Activated CD4-positive, alpha-beta memory T cell treated with anti-CD3 and anti-CD28 coated beads, Interleukin-2, amount 10 ng/mL, durations not matched to agents 7 days and 5 days (primary cell): ENCODE measurements at places on chromosomes 6 and 20.

DNA sequence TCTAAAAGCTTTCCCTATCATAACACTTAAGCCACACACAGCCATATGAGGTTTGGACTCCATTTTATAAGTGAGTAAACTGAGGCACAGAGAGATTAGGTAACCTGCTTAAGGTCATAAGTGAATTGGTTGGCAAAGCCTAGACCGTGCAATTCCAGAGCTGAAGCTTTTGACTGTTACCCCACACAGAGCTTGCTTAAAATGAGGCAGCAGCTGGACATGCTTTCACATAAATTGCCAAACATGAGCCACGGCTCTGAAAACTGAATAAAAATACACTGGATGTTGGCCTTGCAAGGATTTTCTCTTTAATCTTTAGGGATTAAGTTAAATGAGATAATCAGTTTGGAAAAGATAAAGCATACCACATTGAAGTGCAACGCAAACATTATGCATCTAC is 2.5 kb downstream of the RIPOR2 start:
- no peak for DNase-seq

DNA sequence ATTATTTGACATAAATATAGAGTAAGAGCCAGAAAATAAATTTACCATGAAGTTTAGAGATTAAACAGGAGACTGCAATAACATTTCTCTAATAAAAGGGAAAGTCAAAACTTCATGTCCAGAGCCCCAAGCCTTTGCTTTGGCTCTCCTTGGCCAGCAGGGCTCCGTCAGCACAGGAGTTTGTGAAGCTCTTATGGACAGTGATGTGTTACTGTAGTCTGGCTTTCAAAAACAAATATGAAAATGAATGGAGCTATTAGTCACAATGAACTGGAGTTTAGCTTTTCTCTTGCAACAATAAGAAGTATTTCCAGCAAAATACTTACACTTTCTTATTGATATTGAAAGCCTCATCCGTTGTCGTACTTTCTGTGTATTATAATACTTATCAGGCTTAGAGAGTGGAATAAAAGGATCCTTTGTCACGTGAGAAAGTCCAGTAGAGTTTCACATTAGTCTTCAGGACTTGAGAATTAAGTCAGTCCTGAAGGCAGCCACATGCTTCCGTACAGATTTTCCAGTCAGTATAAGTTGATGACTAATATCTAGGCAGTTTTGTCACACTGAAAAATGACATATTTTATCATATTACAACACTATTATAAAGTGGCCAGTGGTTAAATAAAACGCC is 117.0 kb upstream of the PRL start:
- DNase-seq: no peak

- peak; percentile 60 for DNase-seq
Measured at GRCh38 chr6:85354761-85355618, 94.9 kb upstream of the NT5E start.

DNA sequence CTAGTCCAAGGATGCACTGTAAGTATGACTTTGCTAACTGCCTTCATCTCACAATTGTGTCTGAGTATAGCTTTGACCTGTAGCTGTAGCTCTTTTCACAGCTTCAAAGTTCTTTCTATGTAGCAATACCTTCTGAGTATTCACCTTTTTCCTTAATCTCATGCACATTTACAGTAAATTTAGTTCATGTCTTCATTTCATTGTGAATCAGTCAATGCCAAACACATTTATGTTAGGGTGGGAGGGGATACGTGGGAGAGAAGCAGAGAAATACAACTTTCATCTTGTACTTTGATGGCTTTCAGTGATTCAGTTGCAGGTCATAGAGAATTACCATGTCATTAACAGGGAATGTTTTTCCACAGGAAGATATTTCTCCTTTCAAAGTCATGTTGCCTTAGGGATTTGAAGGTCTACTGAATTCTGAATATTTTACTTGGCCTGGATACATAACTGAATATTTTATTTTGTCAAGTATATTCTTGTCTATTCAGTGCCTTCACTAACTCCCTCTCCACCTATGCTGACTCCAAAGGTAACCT is 119.2 kb downstream of the TINAG start:
- no peak for DNase-seq

GRCh38 chr20:36092398-36093024 is 62.0 kb upstream of the EPB41L1 start:
- no peak for DNase-seq

- DNase-seq: no peak
Measured at GRCh38 chr6:131225127-131225526, 89.9 kb downstream of the AKAP7 start.

DNA sequence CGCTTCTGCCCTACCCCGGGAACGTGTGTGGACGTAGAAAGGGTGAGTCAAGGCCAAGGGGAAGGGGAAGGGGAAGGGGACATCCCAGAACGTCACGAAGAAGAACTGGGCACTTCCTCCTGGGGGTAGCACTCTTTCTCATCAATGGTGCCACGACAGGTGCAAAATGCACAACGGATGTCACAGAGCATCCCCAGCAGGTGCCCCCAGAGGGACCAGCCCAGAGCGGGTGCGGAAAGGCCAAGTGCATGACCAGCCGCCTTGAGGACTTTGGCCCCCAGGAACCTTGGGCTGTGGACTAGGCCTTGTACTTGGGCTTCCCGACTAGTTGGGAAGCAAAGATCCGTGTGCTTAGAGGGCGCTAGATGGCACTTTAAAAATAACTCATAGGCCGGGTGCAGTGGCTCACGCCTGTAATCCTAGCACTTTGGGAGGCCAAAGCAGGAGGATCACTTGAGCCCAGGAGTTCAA is 12.1 kb upstream of the SRC start:
- no peak for DNase-seq

GRCh38 chr6:137736048-137736818 is 130.8 kb upstream of the TNFAIP3 start:
- peak; percentile 28 for DNase-seq

DNA sequence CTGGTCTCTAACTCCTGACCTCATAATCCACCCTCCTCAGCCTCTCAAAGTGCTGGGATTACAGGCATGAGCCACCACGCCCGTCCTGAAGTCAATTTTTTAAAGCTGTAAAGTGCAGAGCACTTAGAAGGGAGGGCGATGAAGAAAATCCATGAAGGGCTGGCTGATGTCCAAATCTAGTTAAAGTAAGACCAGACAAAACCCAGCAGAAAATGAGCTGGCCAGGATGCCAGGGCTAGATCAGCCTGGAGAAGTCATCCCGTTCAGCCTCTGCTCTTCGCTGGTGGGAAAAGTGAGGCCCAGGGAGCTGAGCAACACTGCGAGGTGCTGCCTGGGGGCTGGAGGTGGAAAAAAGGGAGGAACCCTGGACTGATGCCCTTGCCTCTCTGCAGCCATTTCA is 3.1 kb downstream of the BPIFB4 start:
- no peak for DNase-seq

- peak; percentile 85 for DNase-seq
Measured at GRCh38 chr6:24949020-24949569, 13.3 kb upstream of the RIPOR2 start.

DNA sequence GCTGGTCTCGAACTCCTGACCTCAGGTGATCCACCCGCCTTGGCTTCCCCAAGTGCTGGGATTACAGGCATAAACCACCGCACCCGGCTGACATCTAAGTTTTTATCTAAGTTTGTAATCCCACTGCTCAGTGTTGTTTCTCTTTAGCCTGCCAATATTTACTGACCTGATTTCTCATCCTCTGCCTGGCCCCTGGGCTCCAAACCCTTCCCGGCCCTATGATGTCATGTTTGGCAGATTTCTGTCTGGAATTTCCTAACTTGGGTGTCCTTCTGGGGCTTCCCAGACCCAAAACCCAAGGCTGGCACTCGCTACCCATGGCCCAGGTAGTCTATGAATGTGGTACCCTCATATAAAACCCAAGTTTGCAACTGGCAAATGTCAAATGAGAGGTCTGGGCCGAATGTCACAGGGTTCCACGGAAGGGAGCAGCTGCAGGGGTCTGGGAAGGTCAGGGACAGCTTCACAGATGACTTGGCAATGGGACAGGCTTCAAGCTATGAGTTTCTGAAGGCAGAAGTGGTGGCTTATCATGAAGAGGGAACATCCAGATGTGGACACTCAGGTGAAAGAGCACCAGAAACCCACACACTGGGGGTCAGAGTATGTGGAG is 54.9 kb downstream of the TMEM170B start:
- no peak for DNase-seq

GRCh38 chr6:56821005-56821432 is 133.9 kb upstream of the BEND6 start:
- DNase-seq: no peak

GRCh38 chr6:64736421-64736950 is 970.5 kb downstream of the EYS start:
- DNase-seq: no peak

DNA sequence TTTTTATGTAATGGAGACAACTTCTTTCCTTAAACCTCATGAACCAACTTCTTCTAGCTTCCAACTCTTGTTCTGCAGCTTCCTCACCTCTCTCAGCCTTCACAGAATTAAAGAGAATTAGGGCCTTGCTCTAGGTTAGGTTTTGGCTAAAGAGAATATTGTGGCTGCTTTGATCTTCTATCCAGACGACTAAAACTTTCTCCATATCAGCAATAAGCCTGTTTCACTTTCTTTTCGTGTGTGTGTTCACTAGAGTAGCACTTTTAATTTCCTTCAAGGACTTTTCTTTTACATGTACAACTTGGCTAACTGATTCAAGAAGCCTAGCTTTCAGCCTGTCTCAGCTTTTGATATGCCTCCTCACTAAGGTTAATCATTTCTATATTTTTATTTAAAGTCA is 596.1 kb upstream of the NRSN1 start:
- no peak for DNase-seq

- no peak for DNase-seq
Measured at GRCh38 chr6:143882401-143882930, 18.2 kb downstream of the ZC2HC1B start.

DNA sequence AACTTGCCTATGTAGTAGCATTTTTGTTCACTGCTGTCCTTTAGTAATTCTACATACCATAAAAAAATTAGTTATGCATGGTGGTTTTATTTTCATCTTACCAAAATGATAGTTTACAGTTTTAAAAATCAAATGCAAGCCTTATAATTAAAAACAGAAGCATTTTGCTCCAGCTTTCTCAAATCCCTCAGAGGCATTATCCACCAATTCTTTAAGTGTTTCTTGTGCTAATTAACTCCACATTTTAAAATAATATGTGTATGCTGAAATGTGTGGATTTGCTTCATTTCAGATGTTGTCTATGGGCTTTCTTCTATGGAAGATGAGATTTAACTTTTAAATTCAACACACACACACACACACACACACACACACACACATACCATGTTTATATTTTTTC is 49.3 kb downstream of the PCSK2 start:
- no peak for DNase-seq

- DNase-seq: no peak
Measured at GRCh38 chr20:23744817-23745216, 5.9 kb downstream of the CST1 start.

- DNase-seq: no peak
Measured at GRCh38 chr6:129635396-129636130, 74.4 kb downstream of the ARHGAP18 start.

- no peak for DNase-seq
Measured at GRCh38 chr20:62274332-62274950, 28.4 kb upstream of the ADRM1 start.

DNA sequence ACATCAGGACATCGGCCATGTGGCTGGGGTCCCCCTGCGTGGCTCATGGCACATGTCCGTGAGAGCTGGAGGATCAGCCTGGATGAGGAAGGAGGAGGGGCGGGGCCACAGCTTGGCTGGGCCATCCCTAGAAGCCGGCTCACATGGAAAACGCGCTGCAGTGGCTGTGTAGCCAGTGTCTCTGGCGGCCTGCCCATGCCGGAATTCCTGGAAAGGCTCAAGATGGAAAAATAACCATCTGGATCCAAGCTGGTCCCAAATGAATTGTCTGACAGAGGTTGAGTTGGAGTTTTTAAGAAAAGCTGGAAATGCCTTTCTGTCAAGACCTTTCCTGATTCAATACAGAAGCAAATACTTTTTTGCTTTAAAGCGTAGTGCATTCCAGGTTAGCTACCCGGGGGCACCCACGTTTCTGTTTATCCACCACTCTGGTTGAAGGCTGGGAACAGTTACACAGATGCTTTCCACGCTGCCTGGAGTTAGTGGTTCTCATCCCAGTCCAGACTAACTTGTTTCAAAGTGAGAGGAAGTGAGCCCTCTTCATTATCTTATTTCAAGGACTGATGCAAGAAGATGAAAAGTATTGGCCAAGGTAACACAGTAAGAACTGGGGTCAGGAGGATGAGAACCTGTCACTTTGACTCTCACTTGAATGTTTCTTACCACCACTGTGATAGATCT is 99.0 kb downstream of the GMPR start:
- DNase-seq: no peak

- DNase-seq: no peak
Measured at GRCh38 chr6:5205877-5206850, 54.6 kb downstream of the LYRM4 start.

- no peak for DNase-seq
Measured at GRCh38 chr6:37088897-37089296, 81.1 kb upstream of the PIM1 start.

GRCh38 chr6:167129159-167129558 is 6.3 kb downstream of the CCR6 start:
- DNase-seq: no peak

DNA sequence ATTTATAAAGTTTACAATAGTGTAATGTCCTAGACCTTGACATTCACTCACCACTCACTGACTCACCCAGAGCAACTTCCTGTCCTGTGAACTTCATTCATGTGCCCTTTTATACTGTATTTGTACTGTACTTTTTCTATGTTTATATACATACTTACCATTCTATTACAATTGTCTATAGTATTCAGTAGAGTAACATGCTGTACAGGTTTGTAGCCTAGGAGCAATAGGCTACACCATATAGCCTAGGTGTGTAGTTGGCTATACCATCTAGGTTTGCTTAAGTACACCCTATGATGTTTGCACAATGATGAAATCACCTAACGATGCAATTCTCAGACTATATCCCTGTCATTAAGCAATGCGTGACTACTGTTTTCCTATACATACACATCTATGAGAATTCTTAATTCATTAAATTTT is 17.5 kb downstream of the EDEM2 start:
- DNase-seq: no peak

GRCh38 chr6:73349311-73349710 is 4.8 kb downstream of the DPPA5 start:
- no peak for DNase-seq

- DNase-seq: no peak
Measured at GRCh38 chr20:63224412-63225081, 8.6 kb upstream of the YTHDF1 start.

GRCh38 chr20:3690413-3690812 is 8.6 kb upstream of the ADAM33 start:
- DNase-seq: no peak

- DNase-seq: no peak
Measured at GRCh38 chr6:3501826-3502500, 45.1 kb upstream of the SLC22A23 start.

DNA sequence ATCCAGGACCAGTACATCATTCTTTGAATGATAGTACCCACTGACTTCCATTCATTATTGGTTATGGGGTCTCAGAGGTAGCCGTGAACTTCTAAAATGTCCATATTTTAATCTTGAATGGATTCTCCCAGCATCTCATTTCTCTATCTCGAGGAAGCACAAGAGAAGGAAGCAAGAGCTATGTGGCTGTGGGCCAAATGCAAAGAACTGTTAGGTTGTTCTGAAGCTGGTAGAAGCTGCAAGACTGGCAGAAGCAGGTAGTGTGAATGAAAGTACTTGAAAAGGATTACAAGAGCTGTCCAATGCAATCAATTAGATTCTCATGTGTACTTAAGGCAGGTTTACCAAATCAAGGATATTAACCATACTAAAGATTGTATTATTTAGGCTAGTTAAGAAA is 1131.8 kb downstream of the GRIK2 start:
- DNase-seq: no peak

- no peak for DNase-seq
Measured at GRCh38 chr6:30766461-30767157, 22.3 kb upstream of the IER3 start.

GRCh38 chr6:163355426-163355991 is 59.0 kb upstream of the QKI start:
- no peak for DNase-seq
